NCI-H187 (cell line): ENCODE measurements at places on chromosomes 1 and 21.

- no peak for DNase-seq
Observed at GRCh38 chr1:167548059-167548932, 5.3 kb downstream of the CREG1 start.

DNA sequence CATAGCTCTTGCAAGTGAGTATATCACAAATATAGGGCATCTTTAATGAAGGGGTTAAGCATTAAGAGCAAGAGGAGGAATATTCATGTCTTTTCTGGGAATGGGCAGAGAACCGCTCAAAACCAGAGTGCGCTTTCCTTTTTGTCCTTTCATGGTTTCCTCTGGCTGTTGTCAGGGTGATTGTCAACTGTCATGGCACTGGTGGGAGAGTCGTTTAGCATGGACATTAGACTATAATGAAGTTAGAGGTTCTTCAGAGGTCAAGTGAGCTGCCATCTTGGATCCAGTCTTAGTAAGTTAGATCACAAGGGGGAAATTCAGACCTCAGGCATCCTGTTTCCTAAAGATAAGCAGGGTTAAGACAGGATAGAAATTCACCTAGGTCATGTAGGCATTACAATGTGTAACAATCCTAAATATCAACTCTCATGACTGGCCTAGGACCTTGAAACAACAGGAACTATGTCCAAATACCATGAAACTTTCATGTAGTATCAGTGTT lies 12.1 kb upstream of the COA6 start:
- DNase-seq = no peak

DNA sequence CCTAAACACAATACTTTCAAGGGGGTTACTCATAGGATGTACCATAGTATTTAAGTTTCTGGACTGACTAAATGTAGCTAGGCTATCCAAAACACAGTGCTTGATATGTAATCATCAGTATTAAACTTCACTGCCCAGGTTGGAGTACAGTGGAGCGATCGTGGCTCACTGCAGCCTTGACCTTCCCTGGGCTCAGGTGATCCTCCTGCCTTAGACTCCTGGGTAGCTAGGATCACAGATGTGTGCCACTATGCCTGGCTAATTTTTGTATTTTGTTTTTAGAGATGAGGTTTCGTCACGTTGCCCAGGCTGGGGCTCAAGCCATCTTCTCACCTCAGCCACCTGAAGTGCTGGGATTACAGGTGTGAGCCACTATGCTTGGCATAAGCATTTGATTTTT lies 10.6 kb downstream of the NASP start:
- no peak for DNase-seq

DNA sequence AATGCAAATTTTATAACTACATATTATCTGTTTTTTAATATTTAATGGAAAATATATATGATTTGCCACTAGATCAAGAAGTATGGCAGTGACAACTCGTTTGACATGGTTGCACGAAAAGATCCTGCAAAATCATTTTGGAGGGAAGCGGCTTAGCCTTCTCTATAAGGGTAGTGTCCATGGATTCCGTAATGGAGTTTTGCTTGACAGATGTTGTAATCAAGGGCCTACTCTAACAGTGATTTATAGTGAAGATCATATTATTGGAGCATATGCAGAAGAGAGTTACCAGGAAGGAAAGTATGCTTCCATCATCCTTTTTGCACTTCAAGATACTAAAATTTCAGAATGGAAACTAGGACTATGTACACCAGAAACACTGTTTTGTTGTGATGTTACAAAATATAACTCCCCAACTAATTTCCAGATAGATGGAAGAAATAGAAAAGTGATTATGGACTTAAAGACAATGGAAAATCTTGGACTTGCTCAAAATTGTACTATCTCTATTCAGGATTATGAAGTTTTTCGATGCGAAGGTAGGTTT lies 556 bp downstream of the IFI44 start:
- DNase-seq = no peak

GRCh38 chr21:44092211-44092610 lies 15.0 kb upstream of the PWP2 start:
- no peak for DNase-seq

DNA sequence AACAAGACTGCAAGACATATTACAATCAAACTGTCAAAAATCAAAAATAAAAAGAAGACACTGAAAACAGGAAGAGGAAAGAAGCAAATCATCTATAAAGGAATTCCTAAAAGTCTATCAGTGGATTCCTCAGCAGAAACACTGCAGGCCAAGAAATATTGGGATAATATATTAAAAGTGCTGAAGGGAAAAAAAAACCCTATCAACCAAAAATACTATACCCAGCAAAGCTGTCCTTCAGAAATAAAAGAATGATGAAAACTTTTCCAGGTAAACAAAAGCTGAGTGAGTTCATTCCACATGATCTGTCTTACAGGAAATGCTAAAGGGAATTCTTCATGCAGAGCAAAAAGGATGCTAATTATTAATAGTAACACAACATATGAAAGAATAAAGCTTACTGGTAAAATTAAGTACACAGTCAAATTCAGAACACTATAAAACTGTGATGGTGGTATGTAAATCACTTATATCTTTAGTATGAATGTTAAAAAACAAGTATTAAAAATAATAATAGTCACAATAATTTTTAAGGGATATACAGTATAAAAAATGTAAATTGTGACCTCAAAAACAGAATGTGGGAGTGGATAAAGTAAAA lies 12.9 kb upstream of the ACP6 start:
- no peak for DNase-seq

DNA sequence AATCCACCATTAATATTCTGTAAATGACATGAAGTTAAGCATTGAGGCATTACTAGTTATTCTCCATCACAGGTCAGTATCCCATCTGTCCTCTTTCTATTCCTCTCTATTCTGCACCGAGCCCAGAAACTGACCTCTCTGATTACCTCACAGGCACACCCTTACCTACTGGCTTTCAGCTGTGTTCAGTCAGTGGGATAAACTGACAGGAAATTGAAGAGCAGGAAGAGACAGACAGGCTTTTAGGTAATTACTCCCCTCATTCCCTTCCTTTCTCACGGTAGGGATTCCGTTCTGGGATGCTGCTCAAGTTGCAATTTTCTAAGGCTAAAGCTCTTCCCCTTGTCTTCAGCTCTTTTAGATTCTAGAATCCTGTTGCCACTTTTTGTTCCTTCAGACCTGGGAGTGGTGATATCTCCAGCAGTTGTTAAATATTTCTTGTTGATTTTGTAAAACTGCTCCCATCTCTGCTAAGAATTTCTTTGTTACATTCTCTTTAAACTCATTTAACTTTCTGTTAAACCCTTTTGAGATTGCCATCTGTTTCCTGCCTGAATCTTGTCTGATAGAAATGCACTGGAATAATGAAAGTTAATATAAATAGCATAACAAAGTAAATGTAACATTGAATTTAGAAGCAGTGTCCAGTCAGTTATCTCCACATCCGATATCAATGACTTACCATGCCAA lies 1063.4 kb downstream of the PLA2G4A start:
- no peak for DNase-seq
